ENCODE measurements at places on chromosomes 11 and 22.

DNA sequence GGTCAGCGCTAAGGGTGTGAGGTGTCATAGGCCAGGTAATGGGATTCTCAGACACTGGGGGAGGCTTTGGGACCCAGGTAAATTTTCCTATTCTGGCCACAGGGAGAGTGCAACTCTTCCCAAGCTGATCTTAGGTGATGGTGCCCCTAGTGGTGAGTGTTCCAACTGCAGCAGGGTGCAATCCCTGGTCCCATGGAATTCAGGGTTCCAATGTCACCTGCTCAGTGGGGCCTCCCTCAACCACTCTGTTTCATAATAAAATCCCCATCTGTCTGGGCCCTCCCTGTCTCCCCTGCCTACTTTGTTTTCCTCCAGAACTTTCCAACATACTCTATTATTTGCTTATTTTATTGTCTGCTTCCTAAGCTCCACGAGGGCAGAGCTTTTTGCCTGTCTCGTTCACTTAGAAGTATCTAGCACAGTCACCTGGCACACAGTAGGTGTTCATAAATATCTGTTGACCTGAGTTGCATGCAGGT is 2.9 kb upstream of the SGSM1 start:
- DNase-seq, result peak; percentile 38

DNA sequence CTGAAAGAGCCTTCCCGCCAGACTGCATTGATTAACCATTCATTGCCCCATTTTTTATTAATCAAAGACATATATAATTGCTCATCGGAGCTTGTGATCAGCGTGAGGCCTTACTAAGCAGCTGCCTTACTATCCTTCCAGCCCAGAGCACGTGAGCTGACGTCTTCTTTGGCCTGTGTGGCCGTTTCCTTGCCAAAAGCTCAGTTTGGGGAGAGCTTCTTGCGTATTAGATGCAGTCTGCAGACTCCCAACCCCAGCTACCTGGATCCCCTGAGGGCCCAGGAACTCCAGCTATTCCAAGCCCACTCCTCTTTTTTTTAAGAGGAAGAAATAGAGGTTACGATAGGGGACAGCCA is 784 bp upstream of the SLC43A3 start:
- no peak for DNase-seq

DNA sequence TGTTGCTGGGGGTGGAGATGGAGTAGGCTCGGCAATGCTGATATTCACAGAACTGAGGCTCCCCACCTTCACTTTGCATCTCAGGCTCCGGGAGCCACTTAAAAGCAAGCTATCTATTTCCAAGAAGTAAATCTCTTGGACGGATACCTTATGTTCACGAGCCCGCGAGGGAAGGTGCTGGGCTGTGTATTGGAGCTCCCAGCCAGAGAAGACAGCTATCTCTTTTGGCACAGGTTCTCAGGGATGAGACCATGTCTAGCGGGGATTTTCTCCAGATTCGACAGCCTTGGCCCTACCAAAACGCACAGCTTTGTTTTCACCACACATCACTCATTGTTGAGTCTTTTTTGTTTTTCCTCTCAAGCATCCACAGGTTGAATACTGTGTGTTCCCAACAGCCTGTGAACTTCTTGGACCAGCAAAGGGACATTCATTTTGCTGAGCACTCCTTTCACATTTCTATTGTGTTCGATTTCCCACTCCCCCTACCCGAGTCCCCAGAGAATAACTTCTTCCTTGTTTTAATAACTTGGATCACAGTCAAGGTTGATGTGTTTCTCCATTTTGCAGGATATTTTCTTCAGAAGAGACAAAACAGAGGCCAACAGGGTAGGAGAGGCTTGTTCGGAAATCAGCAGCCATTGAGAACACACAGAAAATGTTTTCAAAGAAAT is 23.3 kb downstream of the WT1 start:
- DNase-seq, result no peak

DNA sequence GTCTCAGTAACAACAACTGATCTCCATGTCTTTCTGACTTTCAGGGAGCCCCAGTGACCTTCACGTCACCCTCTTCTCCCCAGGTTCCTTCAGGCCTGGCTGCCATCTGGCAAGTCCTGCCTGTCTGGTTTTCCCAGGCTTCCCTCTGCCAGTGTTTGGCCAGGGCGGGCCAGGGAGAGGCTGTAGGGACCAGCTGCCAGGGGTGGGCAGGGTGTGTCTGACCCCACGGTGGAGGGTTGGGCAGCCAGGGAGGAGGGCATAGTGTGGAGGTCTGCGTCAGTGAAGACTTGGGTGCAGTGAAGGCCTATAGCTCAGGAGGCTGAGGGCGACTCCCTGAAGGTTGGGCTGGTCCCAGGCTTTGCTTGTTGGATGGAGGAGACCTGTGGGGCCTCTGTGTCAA is 11.9 kb upstream of the MRGPRX2 start:
- DNase-seq, result no peak

DNA sequence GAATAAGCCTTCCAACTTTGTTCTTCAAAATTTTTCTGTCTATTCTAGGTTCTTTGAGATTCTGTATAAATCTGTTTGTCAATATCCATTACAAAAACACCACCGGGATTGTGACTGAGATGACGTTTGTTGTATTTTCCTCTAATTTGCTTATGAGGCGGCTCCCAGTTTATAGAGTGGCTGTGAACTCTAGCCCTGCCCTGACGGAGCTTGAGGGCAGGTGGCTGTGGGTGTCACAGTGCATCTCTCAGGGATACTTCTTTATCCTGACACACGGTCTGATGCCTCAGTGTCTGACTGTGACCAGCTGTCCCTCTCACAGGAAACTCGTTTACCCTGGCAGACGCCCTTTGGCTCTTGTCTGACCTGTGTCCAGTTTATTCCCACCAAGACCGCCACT is 53.7 kb upstream of the ATXN10 start:
- no peak for DNase-seq

DNA sequence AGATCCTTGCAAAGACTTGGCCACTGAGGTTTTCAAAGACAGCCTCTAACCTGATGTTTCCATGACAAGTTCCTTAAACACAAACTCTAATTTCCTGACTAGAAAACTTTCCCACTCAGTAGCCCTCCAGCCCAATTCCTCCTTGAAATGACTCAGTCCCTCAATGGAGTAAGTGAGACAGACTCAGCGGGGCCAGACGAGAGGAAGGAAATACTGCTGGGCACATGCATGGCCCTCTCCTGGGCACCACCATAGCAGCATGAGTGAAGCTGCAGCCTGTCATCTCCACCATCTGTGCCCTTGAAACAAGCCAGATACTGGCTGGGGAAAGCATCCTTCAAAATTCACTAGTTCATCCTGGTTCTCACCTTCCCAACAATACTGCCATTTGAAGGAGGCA is 76.2 kb upstream of the GDPD4 start:
- no peak for DNase-seq

DNA sequence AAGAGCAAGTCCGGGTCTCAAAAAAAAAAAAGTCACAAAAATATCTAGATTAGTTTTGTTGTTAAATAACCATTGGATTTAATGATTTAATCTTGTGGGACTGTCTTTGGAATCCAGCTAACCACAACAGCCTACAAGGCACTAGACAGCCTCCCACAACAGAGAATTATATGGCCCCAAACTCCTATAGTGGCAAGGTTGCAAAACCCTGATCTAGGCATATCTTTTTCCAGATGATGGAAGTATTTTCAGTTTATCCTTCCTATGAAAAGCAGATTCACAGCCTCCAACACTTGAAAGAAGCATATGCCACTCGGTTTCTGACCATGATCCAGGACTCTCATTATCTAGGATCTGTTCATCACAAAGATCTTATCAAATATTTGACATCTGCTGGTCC is 5.4 kb upstream of the C11orf87 start:
- DNase-seq, result no peak

GRCh38 chr11:111777094-111778046 is 11.2 kb upstream of the PPP2R1B start:
- no peak for DNase-seq

- no peak for DNase-seq
Measured at GRCh38 chr22:35478633-35479107, 62.0 kb upstream of the RASD2 start.

DNA sequence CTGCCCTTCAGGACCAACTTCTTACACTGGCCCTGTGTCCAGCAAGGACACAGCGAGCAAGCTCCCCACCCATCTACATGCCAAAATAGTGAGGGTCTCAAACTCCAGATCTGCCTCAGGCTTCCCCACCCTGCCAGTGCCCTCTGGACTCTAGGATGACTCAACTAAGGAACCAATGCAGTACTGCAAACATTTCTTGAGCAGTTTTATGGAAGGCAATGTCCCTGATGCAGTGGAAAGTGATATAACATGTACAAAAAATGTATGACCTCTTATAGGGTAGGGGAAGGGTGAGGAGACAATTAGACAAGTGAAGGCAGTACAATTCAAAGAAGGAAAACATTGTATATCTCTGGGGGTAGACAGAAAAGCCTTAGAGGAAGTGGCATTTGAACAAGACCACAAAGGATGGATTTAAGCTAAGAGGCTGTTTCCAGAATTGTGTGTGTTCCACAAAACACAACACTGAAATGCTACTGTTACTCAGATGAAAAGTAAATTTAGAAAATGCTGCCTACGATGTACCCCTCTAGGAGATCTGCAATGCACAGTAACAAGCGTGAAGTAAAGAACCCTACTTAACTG is 47.3 kb downstream of the RAB30 start:
- no peak for DNase-seq

GRCh38 chr11:15166204-15166603 is 51.5 kb downstream of the INSC start:
- no peak for DNase-seq

GRCh38 chr11:6530848-6531247 is 33.8 kb downstream of the DNHD1 start:
- no peak for DNase-seq

GRCh38 chr11:67160045-67160444 is 41.0 kb downstream of the KDM2A start:
- DNase-seq, result no peak

GRCh38 chr22:34608540-34609115 is 457.3 kb upstream of the ISX start:
- DNase-seq, result no peak

- DNase-seq, result no peak
Measured at GRCh38 chr11:47854667-47855066, 6.5 kb upstream of the NUP160 start.

DNA sequence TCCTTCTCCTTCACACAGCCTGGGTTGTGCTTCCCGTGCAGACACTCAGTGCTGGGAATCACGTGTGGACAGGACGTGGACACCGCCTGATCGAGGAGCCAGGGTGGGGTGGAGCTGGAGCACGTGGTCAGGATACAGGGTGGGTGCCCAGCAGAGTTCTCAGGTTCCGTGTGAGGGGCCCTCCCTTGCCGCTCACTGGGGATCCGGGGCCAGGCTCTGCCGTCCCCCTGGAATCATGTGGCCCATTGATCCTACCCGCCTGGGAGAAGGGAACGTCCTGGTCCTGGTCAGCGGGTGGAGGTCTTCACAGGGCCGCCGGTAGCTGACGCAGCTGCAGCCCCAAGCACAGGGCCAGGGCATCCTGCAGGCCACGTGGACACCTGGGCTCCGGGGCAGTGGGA is 397.7 kb downstream of the TBC1D22A start:
- no peak for DNase-seq

- no peak for DNase-seq
Measured at GRCh38 chr11:104120493-104121137, 43.3 kb downstream of the PDGFD start.

- no peak for DNase-seq
Measured at GRCh38 chr22:24361976-24362646, 65.3 kb upstream of the ADORA2A start.

DNA sequence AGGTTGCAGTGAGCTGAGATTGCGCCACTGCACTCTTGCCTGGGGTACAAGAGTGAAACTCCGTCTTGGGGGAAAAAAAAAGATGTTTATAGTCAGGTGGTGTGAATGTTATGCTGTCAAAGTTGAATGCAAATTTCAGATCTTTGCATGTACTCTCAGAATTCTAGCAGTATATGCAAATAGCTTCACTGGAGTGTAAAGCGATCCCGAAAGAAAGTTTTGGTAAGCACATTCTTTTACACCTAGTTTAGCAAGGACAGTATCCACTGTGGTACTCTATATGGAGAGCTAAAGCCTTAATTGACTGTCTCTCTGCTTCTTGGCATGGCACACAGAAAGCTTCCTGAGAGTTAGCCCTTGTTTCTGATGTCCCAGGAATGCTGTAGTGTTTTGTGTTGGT is 4.0 kb downstream of the JAM3 start:
- DNase-seq, result no peak

DNA sequence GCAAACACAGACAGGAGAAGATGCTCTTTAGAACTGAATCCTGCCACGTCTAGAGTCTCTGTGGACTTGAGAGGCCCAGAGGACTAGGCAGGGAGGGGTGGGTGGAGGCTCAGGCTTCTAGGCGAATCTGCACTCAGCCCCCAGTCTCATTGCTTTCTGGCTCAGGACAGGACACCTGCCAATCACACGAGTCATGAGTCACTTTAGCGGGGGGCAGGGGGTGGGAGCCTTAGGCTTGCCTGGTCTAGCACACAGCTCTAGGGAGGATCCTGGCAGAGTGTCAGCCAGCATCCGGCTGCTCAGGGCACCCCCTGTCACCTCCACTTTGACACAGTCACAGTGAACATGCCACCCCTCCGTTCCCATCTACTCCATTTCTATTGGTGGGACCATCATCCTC is 167.7 kb downstream of the CEP164 start:
- no peak for DNase-seq

DNA sequence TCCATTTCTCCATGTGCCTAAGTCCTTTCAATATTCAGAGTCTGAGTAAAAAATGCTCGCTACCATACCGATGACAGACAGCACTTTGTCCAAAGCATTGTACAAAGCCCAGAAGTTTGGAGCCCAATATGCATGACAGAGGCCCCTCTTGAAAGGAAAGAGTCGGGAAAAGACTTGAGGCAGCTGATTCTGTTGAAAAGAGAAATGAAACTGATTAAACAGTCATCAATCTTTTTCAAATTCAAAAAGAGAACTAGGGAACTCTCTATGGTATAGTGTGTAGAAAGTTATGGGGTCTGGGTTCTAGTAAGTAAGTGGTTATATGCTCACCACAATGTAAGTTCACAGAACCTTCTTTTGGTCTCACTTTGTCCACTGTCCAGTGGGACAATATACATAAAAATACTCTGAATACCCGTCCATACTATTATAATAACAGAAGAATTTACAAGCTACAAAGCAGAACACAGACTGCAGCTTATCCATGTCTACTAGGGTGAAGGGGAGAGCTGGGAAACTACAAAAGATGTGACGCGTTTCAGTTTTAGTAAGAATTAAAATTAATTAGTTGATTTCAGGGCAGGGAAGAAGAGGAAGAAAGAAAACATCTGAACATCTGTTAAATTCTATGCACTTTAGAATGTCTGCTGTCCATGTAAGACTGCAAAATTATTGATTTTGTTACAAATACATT is 26.7 kb downstream of the ALG8 start:
- DNase-seq, result no peak

- no peak for DNase-seq
Measured at GRCh38 chr11:37502202-37502601, 904.2 kb upstream of the RAG2 start.

- DNase-seq, result no peak
Measured at GRCh38 chr11:8429483-8429882, 164.5 kb downstream of the STK33 start.

- no peak for DNase-seq
Measured at GRCh38 chr11:13429288-13429687, 33.7 kb downstream of the BTBD10 start.
